ENCODE measurements at places on chromosomes 11 and 22.

DNA sequence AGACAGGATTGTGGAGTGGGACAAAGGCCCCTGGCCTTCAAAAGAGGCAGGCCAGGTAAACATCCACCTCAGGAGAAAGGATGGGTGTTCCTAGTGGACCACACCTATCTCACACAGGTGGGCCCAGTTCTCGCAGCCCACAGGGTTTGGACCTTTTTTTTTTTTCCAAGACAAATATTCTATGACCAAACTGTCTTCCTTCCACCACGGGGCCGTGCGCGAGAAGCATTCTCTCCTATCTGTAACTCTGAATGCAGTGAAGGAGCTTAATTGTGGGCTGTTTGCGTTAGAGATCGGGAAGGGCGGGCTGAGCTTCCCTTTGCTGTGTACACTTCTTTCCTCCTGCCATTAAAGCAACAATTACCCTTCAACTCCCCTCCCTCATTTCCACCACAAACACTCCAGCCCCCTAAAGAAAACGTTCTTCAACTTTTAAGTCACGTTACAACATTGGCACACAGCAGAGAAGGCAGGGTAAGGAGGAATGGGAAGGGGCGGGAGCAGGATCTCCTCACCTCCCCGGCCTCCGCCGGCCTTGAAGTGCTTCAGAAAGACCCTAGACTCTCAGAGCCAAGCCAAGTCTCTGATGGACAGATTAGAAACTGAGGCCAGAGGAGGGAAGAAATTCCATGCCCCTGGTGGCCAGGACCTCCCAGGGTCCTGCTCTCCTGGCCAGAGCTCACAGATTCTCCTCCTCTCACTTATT lies 238.4 kb downstream of the BUD13 start:
- DNase-seq: no peak

- DNase-seq: no peak
Observed at GRCh38 chr22:27598792-27599191, 202.8 kb downstream of the MN1 start.

GRCh38 chr22:31956360-31956759 lies 12.0 kb downstream of the YWHAH start:
- no peak for DNase-seq

- DNase-seq: peak; percentile 92
Observed at GRCh38 chr11:65606876-65607613, 7.0 kb downstream of the MAP3K11 start.

DNA sequence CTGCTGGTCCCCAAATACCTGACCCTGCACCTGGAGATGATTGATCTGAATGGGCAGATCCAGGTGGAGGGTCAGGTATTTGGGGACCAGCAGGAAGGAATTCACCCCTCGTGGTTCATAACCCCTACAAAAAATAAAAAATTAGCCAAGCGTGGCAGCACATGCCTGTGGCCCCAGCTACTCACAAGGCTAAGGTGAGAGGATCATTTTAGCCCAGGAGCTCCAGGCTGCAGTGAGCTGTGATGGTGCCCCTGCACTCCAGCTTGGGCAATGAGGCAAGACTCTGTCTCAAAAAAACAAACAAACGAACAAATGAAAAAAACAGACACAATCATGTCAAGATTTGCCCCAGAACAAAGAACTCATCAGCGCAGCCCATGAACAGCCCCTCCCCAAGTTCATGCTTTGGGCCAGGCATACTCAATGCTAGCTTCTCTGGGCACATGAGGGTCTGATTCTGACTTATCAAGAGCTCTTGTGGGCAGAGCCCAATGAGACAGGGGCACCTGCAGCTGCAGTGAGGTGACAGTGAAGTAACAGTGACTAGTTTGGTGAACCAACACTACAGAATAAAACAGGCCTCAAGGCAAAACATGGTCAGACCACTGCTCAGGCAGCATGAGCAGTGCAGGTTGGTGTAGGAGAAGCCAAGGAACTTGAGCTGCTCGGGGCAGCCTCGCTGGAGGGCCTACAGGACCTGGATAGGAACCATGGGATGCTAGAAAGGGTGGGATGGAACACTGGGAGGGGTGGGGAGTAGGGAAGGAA lies 10.2 kb upstream of the FCHSD2 start:
- DNase-seq: no peak

DNA sequence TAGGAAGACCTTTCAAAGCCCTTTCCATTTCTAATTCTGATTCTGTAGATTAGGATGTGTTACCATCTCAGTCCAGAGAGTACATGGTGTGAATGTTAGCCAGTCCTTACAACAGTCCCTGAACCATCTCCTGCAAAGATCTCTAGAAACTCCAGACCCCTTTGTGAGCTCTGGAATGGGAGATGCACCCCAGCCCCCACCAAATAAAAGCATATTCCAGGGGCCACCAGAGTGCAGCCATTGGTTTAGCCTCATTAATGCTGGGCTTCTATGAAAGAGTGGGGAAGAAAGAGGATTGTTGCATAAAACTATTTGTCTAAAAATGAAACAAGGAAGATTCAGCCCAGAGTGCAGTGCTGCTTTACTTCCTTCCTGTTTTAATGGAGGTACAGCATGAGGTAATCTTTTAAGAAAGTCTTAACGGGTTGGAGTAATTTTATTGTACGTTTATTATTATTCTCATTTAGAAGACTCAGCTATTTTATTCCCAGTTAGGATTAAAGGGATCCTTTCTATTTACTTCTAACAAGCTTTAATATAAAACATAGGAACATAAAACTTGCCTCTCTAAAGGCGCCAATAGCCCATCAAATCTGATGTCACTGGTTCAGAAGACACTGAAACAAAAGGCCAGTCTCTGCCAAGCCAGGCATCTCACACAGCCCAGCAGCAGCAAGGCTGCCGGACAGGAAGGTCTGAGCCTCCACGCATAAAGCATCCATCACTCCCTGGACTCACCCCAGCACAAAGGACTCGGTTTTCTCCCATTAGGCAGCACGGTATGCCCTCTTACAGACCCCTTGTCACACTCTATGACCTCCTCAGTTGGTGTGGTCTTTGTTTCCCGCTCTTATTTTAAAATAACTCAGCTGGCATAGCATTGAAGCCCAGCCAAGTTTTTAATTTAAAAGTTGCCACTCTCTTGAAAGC lies 203.9 kb upstream of the BLID start:
- no peak for DNase-seq

GRCh38 chr11:39036021-39036420 lies 2423.4 kb downstream of the LRRC4C start:
- DNase-seq: no peak

- no peak for DNase-seq
Observed at GRCh38 chr22:49739138-49739537, 88.5 kb downstream of the BRD1 start.

DNA sequence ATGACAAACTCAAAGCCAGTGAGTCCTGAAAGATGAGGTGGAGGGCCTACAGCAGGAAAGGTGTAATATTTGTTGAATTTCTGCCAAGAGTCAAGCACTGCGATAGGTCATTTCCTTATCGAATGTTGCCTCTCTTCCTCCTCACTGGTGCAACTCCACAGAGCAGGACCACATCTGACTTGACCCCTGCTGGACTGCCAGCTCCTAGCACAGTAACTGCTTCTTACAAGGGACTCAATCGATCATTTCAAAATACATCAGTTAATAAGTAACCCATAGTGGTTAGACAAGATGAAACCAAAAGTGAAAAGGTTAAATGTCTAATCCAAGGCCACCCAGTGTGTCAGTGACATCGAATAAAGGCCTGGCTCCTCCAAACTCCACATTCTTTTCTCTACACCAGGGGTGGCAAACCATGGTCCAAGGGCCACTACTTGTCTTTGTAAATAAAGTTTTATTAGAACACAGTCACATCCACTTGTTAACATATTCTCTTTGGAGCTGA lies 98.5 kb upstream of the CSNK2A3 start:
- no peak for DNase-seq

DNA sequence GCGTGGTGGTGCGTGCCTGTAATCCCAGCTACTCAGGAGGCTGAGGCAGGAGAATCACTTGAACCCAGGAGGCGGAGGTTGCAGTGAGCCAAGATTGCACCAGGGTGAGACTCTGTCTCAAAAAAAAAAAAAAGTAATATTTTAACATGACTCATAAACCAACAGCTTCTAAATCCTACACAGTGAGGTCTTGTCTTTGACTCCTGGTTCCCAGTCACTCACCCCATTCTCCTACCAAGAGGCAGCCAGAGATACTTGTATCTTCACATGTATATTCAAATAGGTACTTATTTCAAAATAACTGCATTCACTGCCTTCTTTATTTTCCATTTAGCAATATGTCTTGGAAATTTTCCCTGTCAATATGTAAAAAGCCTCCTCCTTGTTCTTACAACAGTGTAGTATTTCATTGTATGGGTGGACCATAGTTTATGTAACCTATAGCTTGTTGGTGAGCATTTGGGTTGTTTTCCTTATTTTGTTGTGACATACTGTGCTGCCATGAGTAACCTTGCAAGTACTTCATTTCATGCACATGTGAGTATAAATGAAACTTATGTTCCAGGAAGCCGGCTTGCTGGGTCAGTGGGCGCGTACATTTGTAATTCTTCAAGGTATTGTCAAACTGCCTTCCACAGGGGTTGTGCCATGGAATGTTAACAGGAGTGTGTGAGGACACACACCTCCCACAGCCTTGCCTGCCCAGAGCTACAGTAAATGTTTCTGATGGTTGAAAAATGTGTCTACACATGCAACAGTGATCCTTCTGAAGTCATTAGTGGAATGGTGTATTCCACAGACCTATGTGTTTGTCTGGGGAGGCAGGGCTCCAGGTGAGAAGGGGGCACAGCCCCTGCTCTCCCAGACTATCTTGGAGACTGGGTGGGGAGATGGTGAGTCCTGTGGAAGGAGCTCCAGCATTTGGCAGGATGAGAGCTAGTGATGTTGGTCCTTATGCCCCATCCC lies 47.9 kb downstream of the OSBP2 start:
- DNase-seq: no peak

DNA sequence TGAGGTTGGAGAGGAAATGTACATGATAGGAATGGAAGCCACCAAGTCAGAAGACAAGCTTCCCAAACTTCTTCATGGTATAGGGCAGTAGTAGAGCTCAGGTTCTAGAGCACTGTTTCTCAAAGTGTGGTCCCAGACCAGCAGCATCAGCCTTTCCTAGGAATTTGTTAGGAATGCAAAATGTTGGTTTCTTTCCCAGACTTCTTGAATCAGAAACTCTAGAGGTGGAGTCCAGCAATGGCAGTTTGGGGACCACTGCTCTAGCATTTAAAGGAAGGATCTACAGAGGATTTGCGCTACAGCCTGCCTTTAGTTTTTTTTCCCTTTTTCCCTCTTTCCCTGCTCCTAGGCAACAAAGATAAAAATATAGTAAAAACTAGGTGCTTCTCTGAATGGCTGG lies 17.0 kb upstream of the MMP12 start:
- DNase-seq: no peak

- no peak for DNase-seq
Observed at GRCh38 chr11:113504586-113504985, 29.4 kb upstream of the DRD2 start.

GRCh38 chr22:40070701-40071100 lies 75.9 kb downstream of the FAM83F start:
- DNase-seq: no peak

DNA sequence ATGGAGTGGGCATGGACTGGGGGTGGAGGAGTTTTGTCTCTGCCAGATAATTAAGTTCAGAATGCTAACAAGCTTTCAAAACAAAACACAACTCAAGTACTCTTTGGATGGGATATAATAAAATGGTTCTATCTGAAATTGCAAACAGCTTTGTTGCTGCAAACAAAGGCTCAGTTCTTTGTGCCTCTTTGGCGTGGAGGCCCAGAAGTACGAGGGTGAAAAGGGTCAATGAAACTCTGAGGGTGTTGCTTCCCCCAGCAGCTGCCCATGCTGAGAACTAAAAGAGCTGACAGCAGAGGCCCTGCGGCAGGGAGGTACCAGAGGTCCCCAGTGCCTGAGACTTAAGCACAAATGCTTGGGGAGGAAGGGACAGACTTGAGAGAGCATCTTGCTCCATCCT lies 26.5 kb upstream of the IGSF22 start:
- DNase-seq: no peak

DNA sequence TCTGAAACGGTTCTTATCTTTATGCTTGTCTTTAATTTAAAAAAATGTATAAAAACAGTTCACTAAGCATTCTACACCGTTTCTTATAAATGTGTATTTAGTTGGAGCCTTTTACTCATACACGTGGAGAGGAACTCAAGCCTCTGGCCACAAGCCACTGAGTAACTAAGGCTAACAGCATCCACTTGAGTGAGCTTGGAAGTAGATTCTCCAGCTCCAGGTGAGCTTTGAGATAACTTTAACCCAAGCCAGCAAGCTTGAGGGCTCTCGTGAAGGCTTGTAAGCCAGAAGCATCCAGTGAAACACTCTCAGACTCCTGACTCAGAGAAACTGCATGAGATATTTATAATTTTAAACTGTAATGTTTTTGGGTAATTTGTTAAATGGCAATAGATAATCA lies 82.6 kb downstream of the ARHGAP20 start:
- DNase-seq: no peak

GRCh38 chr11:123504401-123504800 lies 74.3 kb downstream of the GRAMD1B start:
- no peak for DNase-seq

DNA sequence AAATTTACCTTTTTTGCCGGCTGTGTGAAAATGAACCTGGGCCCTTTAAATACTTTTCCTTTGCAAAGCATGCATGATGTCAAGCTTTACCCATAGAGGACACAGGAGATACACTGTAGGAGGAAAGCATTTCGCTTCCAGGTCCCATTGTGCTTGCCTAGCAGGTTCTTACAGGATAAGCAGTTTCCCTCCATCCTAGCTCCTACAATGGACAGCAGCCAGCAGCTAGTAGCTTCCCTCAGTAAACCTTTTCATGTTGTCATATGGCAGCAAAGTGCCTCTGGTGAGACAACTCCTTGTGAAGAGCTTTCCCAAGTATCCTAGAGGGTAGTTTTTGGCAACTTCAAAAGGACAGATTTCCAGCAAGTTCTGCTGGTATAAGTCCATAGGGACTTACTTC lies 78.4 kb downstream of the RBFOX2 start:
- no peak for DNase-seq

- DNase-seq: no peak
Observed at GRCh38 chr11:44313761-44314489, 4.0 kb upstream of the ALX4 start.

GRCh38 chr11:28476049-28476448 lies 367.9 kb downstream of the METTL15 start:
- DNase-seq: no peak

- no peak for DNase-seq
Observed at GRCh38 chr11:62689421-62690183, at the start of gene LRRN4CL. Gene LRRN4CL (minus strand): TSS chr11:62689530. CDS start chr11:62688508, 1,022 bp downstream.

GRCh38 chr11:116964269-116964668 lies 126.8 kb upstream of the APOA1 start:
- DNase-seq: no peak

- DNase-seq: no peak
Observed at GRCh38 chr11:81819462-81819861, 914.2 kb downstream of the FAM181B start.
